H9 (cell line): ENCODE measurements at places on chromosomes 1 and 21.

DNA sequence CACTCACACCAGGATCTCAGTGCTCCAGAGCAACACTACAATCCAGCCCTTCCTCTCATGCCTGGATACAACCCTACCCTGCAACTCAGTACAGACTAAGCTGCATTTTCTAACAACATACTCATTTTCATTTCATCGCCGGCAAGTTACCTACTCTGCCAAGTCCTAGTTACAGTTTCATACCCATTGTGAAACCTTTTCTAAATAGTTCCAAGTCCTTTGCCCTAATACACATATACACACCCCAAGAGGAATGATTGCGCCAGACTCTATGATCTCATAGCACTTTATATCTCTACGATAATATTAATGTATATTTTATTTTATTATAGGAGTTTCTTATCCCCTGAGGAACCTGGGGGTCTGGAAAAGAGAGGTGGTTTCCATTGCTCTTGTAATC is 122.4 kb downstream of the LMX1A start:
- no peak for DNase-seq

DNA sequence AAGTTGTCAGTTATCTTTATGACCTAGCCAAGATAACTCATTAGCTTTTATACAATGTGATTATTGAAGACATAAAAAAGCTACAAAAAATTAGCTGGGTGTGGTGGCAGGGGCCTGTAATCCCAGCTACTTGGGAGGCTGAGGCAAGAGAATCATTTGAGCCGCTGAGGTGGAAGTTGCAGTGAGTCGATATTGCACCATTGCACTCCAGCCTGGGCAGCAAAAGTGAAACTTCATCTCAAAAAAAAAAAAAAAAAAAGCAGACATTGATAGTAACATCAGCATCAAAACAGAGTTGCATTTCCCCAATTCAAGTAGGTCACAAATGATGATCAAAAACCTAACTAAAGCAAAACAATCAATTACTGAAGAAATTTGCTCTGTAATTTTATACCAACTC is 191.4 kb downstream of the PTGER3 start:
- no peak for DNase-seq

- DNase-seq = peak; percentile 57
Observed at GRCh38 chr1:156077430-156077760, 4.9 kb downstream of the MEX3A start.

- no peak for DNase-seq
Observed at GRCh38 chr1:38915352-38915948, 26.2 kb downstream of the RHBDL2 start.

GRCh38 chr1:204130981-204131892 is 20.6 kb downstream of the ETNK2 start:
- no peak for DNase-seq

- no peak for DNase-seq
Observed at GRCh38 chr1:25110036-25110435, 122.3 kb downstream of the SYF2 start.
